EL (cell line): ENCODE measurements at places on chromosomes 7 and 10.

GRCh38 chr10:11682267-11682683, 59.9 kb upstream of the ECHDC3 start:
- DNase-seq, result no peak

DNA sequence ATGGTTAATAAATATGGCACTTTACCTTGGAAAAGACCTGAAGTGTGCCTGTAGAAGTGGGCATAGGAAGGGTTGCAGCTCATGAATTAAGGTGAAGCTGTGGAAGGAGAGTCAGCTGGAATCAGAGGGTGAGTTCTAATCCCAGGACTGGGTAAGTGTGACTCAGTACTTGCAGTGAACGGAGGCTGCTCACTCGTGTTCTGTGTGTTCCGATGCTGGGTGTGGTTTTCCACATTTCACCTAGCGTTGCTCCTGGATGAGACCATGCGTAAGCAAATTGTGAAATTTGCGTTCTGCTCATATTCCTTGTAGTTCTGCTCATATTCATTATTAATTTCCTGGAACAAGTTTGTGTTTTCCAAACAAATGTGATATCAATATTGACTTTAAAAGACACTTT, 22.4 kb upstream of the TMEM236 start:
- no peak for DNase-seq

DNA sequence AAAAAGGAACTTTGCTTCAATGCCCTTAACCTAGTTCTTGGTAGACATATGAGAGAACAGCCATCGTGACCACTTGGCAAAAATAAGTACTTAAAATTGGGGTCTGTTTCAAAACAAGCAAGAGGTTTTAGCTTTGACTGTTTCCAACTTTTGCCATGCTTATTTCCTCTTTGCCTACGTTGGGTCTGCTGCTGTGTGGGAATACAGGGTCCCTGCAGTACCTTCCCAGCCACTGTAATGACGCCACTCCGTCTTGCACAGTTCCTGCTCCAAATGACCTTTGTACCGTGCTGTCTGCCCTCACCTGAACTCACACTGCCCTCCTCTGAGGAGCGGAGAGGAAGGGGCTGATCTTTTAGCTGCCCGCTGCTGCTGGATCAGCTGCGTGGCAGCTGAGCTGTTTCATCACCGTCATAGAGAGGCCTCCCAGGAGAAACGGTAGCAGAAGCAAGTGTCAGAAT, 133.1 kb downstream of the MAPK8 start:
- DNase-seq, result no peak

DNA sequence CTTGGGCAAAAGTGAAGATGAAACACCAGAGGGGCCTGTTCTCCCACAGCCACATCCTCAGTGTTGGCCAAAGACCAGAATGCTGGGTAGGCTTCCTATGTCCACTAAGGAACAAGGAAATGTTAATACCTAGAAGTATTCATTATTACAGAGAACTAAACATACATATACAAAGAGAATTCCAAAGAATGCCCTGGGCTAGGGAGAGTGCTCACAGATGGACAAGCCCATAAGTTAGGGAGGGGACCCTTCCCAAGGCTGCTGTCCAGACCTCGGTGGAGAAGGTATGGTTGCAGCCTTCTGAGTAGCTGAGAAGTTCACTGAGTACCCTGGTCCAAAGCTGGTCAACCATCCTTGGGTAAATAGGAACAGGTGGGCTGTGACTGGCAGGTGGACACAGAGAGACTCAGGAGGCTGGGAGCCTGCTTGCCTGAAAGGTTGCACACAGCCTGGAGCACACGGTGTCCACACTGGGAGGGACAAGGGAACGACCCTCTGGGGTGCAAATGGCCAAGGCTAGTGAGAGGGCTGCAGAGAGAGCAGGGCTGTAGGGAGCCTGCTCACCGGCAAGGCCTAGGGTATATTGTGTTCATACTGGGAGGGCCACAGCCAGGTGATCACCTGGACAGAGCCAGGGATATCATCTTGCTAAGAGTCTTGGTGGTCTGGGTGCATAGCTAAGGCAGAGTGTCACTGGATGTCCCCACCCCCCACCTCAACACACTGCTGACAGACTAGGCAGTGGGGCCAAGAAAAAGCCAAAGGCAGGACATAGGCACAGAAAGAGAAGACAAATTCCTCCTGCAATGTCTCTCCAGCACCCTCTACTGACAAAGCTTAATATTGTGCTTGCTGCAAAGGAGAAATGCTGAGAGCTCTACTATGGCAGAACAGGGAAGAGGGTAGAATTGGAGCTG, 40.3 kb downstream of the CPVL start:
- DNase-seq, result peak; percentile 57

GRCh38 chr10:132395704-132396493, 1.1 kb upstream of the PWWP2B start:
- DNase-seq, result no peak

DNA sequence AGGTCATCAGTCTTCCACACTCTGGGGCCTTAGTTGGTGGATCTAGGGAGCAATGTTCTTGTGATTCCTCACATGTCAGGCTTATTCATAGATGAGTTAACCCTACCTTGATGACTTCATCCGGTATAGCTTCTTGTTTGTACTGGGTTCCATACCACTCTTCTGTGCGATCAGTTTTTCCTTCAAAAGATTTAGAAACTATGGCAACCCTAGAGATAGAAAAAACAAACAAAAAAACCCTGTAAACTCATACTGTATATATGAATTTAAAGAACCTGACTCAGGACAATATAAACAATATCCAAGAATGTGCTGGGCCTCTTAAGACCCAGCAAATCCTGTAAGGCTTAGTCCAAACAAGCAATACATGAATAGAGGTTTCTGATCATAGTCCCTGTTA, 83.5 kb downstream of the IDE start:
- peak; percentile 6 for DNase-seq

GRCh38 chr10:125093199-125093973, 67.0 kb downstream of the CTBP2 start:
- peak; percentile 75 for DNase-seq

DNA sequence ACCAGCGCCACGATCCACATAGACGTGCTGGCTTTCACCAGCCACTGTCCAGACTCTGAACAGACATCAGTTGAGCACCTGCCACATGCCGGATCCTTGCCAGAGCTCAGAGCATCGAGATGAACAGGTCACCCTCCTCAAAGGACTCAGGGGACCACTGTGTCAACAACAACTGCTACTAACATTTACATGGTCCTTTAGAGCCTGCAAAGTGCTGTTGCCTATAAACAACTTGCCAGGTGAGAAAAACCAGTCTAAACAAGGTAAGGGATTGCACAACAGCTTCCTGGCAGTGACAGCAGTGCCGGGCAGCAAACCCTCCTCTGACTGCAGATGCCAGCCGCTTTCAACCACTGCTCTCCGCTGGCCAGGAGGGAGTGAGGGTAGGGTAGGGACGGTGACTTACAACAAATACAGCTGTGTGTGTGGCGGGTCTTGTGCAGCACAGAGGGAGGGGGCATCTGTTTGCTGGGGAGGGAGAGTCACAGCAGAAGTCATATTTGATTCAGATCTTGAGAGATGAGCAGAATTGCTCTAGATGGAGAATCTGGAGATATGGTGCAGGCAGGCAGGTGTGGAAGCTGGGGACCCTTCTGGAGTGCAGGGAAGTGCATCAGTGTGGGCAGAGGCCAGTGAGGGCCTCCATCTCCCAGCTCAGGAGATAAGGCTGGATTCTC, 32.8 kb upstream of the RHEB start:
- no peak for DNase-seq

DNA sequence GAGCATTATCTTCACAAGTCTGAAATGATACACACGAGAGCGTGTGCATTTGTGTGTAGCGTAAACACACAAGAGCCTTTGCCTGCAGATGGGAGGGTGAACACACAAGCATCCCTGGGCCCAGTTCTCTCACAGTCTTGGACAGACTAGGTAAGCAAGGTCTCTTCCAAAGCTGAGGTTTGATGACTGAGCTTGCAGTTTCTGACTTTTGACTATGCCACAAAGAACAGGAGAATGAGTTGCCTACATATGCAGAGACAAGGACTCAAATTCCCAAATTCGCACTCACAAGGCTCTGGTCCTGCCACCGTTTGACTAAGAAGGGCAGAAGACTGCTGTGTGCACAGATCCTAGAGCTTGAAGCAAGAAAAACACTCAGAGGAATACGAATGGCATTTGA, 55.8 kb downstream of the FAM53B start:
- no peak for DNase-seq

DNA sequence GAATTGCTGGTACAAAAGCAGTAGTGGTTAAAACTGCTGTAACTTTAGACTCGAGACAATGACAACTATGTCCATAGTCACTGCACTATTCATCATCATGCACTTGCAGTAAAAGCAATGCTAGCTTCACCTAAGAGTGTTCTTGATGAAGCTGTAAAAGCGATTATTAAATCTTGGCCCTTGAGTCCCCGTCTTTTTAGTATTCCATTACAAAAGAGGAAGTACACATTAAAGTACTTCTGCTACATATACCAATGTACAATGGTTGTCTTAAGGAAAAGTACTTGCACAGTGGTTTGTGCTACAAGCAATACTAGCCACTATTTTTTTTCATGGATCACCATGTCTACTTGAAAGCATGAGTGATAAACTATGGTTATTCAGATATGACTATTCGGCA, 78.3 kb downstream of the ATAD1 start:
- DNase-seq, result no peak

- no peak for DNase-seq
Measured at GRCh38 chr10:86706401-86706841, 38.1 kb downstream of the LDB3 start.

DNA sequence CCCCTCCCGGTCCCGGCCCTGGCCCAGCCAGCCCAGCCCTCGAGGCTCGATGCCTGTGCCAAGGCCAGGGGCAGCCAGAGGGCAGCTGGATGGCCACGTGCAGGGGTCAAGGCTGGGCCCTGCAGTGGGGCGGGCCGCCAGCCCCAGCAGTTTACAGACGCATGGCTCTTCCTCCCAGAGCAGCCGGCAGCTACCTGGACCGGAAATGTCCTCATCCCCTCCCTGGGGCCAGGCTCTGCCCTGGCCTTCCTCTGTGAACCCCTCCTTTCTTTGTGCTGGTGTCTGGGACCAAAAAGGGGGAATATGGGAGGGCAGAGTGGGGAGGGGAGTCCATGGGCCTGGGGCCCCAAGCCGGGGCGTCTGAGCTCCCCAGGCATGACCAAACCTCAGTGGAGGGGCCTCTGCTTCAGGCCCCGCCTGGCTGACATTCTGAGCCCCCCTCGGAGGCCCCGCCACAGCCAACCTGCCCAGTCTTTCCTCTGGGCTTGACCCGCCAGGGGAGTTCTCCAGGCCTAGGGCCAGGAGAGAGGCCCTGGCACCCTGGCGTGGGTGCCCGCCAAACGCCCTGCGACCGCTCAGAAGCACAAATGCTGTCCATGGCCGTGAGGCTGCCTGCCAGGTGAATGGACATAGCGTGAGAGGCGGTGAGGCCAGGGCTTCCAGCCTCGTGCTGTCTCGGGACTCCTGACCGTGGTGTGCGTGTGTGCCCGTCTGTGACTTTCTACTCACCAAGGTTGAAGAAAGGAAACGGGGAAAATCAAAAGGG, 24.7 kb upstream of the AMZ1 start:
- DNase-seq, result no peak
